ENCODE measurements at places on chromosomes 2 and 18.

- DNase-seq, result no peak
These were observed 16.3 kb downstream of the MGAT5 start for GRCh38 chr2:134269972-134270735.

- DNase-seq, result no peak
These were observed 5.5 kb upstream of the HNRNPA3 start for GRCh38 chr2:177207101-177207500.

DNA sequence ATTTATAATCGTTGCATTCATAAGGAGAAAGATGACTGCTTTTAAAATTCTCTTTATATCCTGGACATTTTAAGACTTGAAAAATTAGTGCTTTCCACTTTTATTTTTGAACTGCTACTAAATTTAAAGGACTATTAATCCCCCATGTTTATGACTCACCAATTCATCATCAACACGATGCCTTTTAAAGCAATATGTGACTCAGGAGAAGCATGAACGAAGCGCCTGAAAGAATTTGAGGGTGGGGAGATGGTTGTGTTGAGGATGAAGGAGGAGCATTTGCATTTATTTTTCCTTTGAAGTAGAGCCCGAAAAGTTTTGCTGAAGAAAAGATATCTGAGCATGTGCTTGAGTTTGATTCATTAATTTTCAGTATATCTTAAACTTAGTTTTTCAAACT is 192.2 kb upstream of the LRRTM1 start:
- DNase-seq, result no peak

DNA sequence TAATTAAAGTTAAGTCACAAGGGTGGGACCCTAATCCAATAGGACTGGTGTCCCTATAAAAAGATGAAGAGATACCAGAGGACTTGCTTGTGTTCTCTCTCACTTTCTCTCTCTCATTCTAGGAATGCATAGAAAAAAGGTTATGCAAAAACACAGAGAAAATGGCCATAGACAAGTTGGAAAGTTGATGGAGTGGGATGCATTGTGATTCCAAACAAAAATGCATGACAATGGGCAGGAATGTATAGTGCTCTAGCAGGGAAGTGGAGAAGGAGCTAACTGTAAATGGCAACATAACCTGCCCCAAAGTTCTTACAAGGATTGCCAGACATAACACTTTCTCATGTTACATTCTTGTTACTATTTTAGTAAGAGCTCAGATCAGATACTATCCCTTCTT is 301.6 kb upstream of the LRATD1 start:
- DNase-seq, result no peak

GRCh38 chr2:36125702-36126101 is 229.9 kb upstream of the CRIM1 start:
- no peak for DNase-seq

- peak; percentile 36 for DNase-seq
These were observed 13.2 kb downstream of the ASB18 start for GRCh38 chr2:236250909-236251579.

DNA sequence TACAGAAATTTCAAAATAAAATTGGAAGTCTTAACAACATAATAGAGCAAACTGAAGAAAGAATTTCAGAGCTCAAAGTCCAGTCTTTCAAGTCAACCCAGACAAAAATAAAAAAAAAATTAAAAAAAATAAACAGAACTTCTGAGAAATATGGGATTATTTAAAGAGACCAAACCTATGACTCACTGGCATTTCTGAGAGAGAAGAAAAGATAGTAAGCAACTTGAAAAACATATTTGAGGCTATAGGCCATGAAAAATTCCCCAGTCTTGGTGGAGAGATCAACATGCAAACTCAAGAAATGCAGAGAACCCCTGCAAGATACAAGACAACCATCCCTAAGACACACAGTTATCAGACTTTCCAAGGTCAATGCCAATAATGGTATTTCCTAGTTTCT is 167.4 kb downstream of the RNF144A start:
- DNase-seq, result no peak

DNA sequence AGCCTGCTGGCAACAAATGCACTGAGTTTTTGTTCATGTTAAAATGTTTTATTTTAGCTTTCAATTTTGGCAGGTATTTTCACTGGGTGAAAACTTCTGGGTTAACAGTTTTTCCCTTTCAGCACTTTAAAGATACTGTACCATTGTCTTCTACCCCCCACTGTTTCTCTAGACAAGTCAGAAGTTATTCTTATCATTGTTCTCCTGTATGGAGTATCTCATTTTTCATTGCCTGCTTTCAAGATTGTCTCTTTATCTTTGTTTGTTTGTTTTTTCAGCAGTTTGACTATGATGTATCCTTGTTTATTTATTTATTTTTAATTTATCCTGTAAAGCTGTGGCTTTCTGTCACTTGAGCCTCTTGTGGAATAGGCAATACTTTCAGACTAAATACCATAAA is 277.0 kb downstream of the ICOS start:
- DNase-seq, result no peak

GRCh38 chr2:237222178-237222577 is 136.5 kb downstream of the COPS8 start:
- DNase-seq, result no peak

DNA sequence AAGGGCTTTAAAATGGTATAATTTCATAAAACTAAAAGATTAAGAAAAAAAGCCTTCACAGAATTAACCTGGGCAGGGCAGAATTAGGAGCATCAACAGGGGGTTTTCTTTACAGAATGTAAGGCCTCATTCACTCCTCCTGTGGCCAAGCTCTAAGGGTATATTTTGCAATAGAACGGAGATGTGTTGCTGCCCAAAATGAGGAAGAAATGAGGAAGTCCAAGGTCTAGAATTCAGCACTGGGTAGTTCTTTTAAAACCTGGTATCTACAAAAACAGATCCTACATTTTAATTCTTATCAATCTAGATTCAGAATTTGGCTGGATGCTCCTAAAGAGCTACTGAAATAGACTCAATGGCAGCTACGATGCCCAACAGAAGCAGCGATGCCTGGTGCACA is 101.8 kb downstream of the AKAIN1 start:
- DNase-seq, result no peak

DNA sequence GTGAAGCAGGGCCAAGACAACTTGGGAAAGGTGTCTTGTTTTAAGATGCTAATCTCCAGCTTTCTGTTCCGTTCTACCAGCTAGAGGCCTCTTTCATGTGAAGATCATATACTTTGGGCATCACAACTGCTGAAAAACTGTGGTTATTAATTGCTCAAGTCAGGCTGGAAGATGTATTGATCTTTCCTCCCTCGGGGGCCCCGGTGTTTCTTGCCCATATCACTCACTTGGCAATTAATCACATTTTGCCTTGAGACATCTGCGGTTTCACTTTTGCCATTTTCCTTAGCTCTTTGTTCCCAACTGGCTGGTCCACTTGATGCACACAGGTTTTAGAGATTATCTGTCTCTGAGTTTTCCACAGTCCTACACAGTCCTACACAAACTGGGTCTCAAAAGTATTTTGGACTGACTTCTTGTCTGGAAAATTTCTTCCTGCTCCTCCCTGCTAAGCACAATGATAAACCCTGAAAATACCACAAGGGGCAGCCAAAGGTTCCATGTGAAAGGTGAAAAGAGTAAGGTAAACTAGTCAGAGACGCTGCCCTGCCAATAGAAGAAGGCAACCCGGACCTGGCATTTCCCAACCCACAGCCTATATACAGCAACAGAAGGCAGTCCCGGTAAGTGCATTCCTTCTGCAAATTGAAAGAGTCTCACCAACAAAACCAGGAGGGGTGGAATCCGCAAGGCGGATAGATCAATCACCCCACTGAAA is 181.0 kb downstream of the AFF3 start:
- DNase-seq, result no peak

- no peak for DNase-seq
These were observed 2.8 kb downstream of the KYNU start for GRCh38 chr2:142880279-142880678.

DNA sequence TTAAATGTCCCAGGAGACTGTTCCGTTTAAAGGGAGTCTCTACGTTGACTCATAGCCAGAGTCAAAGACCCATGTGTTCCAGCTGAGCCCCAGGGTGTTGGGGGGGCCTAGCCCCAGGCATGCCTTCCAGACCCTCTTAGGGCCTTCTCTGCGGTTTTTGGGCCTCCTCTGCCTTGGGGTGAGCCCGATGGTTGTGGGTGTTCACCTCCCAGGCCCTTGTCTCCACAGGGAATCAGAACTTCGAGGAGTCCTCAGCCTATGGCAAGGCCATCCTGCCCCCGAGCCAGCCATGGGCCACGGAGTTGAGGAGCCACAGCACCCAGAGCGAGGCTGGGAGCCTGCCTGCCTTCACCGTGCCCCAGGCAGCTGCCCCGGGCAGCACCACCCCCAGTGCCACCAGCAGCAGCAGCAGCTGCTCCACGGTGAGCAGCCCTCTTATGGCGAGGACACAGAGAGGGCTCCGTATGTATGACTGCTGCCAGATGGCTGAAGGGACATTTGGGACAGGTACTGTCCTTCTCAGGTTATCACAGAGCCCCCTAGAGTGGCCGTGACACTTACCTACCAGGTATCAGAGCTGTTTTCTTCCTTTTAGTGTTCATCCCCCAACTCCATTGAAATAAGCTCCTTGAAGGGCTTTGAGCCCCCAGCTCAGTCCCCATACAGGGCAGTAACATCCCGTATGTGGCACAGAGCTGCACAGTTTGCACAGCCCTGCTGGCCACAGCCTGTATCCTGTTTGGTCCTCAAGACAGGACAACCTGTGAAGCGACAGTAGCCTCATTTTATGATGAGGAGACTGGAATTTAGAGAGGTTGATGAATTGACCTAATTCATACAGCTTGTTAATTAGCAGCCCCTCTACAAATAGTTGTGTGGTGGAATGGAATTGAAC is 80.7 kb downstream of the EPAS1 start:
- DNase-seq, result no peak

GRCh38 chr2:175111200-175111657 is 56.8 kb downstream of the ATF2 start:
- DNase-seq, result peak; percentile 77

GRCh38 chr2:134407154-134407890 is 153.4 kb downstream of the MGAT5 start:
- no peak for DNase-seq

GRCh38 chr2:177612659-177613058 is 220.1 kb downstream of the AGPS start:
- DNase-seq, result no peak

- DNase-seq, result no peak
These were observed 184.2 kb upstream of the ZEB2 start for GRCh38 chr2:144703852-144704708.

DNA sequence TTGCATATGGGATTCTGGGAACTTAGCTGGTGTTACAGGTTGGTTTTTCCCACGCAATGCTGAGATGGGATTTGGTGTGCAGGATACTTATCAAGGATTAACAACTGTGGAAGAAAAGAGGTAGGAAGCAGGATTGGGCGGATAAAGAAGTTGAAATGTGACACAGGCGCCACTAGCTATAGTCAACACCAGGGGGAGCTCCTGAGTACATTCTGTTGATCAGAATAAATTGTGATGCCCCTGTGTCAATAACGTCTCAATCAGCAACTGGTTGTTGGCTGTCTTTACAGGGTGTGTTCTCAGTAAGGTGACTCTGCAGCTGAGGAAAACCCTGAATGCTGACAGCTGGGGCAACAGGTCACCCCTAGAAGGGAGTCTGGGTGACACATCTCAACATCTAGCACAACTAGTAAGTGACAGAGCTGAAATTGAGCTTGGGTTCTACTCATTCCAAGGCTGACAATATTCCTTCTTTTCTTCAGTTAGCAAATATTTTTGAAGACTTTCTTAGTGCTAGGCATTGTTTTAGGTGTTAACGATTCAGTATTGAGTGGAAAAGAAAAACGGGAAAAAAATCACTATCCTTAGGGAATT is 143.0 kb downstream of the ARL6IP6 start:
- peak; percentile 1 for DNase-seq

- DNase-seq, result no peak
These were observed 74.7 kb downstream of the SMAD7 start for GRCh38 chr18:48875942-48876511.

- no peak for DNase-seq
These were observed 149.3 kb downstream of the COL6A3 start for GRCh38 chr2:237264480-237265219.

- DNase-seq, result no peak
These were observed 208.1 kb upstream of the REG3G start for GRCh38 chr2:78817430-78817829.

DNA sequence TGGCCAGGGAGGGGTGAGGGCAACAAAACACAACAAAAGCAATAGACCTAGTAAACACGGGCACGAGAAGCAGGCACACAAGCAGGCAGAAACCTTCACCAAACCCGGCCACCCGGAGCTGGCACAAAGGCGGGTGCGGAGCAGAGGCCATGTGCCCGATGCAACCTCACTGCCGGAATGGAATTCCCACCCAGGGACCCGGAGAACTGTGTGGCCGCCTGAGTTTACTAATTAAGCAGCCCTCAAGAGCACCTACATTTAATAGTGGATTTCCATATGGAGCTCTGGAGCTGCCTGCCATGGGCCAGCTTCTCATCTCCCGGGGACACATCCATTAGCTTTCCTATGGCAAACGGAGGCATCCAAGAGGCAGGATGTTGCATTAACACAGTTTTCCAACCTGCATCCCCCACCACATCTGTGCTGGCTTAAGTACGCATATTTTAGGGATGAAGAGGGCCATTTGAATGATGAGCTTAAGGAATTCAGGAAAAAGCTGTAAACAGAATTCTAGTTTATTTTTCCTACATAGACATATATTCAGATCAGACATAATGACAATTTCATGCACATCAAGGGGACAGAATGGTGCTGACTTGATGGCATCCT is 104.5 kb upstream of the SMIM21 start:
- no peak for DNase-seq

GRCh38 chr2:231347638-231348037 is 47.9 kb upstream of the B3GNT7 start:
- no peak for DNase-seq

DNA sequence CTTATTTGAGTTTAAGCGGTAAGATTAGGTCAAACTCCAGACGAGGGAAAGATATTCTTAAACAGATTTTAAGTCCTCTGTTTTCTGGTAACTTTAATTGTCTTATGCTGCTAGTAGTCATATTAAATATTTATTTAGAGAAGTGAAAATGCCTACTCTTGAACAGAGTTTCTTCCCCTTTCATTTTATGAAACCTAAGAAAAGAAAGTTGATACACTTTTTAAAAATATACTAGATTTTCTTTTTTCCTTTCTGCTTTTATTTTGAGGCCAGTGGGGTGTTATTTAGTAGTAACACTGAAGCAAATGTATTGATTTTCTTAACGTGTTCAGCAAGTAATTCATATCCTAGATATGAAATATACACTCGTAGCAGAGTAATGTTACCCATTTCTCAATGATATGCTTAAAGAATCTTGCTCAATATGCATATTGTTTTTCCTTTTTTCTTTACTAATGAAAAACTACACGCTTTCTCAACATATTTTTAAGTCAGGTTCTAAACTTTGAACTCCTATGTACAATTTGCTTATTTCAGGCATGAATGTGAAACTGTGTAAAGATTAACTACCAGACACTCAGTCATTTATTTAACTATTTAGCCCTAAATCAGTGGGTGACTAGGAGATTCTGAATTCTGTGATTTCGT is 691 bp downstream of the KYNU start:
- no peak for DNase-seq

GRCh38 chr2:38572167-38572566 is 30.6 kb downstream of the HNRNPLL start:
- no peak for DNase-seq

- no peak for DNase-seq
These were observed 49.7 kb upstream of the VWC2L start for GRCh38 chr2:214361116-214361515.

GRCh38 chr2:142130111-142131009 is 456 bp downstream of the LRP1B start:
- peak; percentile 61 for DNase-seq

GRCh38 chr2:42895134-42895790 is 102.9 kb upstream of the HAAO start:
- no peak for DNase-seq
